C1 segment of cervical spinal cord (tissue), 14 donors: ENCODE measurements at places on chromosomes 13 and 19.

DNA sequence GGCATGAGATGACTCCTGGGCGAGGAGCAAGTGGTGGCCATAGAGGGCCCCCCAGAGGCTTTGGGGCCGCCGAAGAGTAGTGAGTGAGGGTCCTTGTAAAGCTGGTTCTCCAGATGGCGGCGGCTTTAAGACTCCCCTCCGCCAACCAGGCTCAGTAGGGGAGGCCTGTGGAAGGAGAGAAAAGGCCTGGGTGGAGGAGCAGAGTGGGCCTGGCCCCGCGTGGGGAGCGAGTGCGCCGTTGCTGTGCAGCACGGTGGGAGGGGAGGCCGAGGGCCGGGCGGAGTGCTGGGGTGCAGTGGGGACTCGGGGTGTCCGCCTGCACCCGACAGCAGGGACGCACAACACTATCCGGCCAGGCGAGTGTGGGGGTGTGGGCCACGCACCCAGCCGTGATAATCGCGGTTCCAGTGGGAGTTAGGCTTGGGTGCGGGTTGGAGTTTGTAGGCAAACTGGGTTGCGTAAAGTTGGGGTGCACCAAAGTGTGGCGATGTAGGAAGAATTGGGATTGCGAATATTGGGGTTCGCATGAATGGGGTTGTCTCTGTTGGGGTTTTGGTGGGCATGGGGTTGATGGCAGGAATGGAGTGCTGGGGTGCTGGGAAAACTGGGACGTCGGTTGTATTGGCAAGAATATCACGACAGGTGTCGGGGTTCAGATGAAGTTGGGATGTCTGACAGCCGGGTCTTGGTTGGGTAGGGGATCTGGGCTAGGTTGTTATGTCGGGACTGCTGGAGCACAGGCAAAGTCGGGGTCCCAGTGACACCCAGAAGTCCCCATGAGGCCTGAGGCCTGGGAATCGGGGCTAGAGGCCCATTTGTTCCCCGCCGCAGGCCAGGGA is 687 bp upstream of the CIRBP start:
- DNase-seq: no peak

DNA sequence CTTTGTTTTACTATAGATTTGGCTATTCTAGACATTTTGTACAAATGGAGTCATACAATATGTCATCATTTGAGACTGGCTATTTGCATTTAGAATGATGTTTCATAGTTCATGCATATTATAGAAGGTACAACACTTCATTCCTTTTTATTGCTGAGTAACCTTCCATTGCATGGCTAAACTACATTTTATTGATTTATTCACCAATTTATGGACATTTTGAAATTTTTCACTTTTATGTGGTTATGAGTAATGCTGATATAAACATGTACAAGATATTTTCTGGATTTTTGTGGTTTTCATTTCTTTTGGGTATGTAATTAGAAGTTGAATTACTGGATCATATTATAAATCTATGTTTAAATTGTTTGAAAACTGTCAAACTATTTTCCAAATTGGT is 710.3 kb upstream of the SLITRK5 start:
- DNase-seq: no peak

DNA sequence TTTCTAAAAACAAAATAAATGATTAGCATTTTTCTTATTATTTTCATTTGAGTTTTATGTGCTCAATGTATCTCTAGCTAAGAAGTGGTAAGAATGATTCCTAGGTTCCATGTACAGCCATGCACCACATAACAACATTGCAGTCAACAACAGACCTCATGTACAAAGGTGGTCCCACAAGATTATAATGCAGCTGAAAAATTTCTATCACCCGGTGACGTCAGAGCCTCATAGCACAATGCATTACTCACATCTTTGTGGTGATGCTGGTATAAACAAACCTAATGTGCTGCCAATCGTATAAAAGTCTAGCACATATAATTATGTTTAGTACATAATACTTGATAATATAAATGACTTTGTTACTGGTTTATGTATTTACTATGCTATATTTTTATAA is 120.5 kb downstream of the SLC7A1 start:
- DNase-seq: no peak

DNA sequence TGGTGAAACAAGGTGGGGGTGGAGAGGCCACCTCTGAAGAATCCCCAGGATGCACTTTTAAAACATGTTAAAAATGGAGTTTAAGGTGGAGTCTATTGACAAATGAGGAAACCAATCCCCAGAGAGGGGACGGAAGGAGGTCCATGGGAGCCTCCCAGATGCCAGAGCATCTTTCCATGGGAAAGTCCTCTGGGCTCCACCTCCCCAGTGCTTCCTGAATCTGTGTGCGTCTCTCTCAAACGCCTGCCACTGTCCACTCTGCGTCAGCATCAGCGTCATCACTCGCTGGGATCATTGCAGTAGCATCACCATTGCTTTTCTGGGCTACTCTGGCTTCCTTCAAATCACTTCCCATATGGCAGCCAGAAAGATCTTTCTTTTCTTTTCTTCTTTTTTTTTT is 6.2 kb downstream of the GPR4 start:
- no peak for DNase-seq
